ENCODE measurements at places on chromosomes 4 and X.

GRCh38 chr4:95290702-95291101 lies 258.1 kb downstream of the UNC5C start:
- no peak for DNase-seq

DNA sequence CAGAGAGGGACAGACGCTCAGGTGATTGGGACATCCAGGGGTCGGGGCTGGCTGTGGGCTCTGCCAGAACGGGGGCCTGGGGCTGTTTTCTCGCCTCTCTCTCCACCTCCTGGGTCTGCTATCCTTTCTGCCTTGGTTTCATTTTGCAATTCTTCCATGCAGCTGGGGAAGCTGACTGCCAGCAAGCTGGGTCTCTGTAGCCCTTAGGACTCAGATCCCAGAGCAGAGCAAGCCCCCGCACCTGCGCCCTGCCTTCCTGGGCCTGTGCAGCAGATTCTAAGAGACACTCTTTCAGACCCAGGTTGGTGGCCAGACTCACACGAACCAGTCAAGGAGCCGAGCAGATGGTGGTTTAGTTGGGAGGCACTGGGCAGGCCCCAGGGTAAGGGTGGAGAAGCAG lies 59.1 kb upstream of the GRPEL1 start:
- DNase-seq, result no peak

- DNase-seq, result no peak
These were observed 14.9 kb upstream of the IL3RA start for GRCh38 chrX:1321674-1322073.

GRCh38 chrX:41482154-41482850 lies 35.2 kb downstream of the NYX start:
- no peak for DNase-seq

DNA sequence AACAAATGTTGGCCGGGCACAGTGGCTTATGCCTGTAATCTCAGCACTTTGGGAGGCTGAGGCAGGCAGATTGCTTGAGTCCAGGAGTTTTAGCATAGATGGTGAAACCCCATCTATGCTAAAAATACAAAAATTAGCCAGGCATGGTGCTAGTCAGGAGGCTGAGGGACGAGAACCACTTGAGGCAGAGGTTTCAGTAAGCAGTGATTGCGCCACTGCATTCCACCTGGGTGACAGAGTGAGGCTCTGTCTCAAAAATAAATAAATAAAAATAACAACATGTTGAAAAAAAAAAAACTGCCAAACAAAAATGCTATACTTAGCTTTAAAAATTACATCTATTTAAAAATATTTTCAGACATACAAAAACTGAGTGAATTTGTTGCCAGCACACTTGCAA lies 374.2 kb upstream of the SMIM31 start:
- no peak for DNase-seq
